Breast epithelium (tissue), 4 donors: ENCODE measurements at places on chromosomes 6 and 20. TPM values are rescaled to one million over a fixed set of nuclear protein-coding genes. Genes with fewer than 3 reads are reported as not detected.

DNA sequence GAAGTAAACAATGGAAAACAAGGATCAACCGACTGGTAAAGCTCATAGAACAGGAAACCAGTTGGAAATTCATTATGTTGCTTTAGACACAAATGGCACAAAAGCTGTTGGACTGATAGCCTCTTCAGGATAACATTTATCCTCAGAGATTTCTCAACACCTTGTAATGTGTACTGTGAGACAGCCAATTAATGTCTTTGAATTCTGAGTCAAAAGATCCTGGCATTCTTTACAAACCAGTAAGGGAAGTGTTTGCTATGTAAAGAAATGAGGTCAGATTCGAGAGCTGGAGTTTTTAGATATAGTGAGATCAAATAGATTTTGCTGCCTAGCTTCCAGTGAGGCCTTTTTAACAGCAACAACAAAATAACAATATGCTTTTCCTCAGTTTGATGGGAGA is 439.2 kb downstream of the C6orf118 start:
- no peak overlapping the region for H3K27ac ChIP-seq
- no peaks in the 10 kb centered on the region for H3K4me1 ChIP-seq
- no peaks in the 10 kb centered on the region for H3K27me3 ChIP-seq
- no peak overlapping the region for H3K4me3 ChIP-seq

Gene SLC52A3
- total RNA-seq = 0.16 TPM

Gene RSPH4A
- 1.3 TPM for total RNA-seq

GRCh38 chr20:58567437-58567836 is 52.2 kb upstream of the APCDD1L start:
- H3K4me3 ChIP-seq = no peak overlapping the region
- no peaks in the 10 kb centered on the region for H3K36me3 ChIP-seq
- no peaks in the 10 kb centered on the region for H3K27me3 ChIP-seq
- DNase-seq = no peak

DNA sequence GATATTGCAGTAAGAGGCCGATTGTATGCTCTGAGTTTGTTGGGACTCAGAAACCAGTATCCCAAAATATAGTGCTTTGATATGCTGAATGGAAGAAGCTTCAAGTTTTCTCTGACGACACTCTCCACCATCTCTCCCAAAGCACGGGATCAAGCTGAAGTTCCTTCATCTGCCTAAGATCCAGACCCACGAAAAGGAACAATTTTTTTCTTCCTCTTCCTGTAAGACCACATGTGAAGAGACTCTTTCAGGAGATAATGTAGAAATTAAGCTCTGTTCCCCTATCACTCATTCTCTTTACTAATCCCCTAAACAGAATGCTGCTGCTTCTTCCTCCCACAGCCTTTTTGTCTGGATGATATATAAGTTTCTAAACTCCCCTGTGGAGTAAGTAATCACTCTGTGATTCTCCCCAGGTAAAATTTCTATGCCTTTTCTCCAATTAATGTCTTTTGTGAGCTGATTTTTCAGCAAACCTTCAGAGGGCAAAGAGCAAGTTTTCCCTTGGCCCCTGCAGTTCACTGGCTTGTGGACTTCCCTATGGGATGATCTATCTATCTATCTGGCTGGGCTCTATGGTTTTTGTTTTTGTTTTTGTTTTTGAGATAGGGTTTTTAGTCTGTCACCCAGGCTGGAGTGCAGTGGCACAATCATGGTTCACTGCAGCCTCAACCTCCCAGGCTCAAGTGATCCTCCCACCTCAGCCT is 13.5 kb upstream of the PNRC1 start:
- no peaks in the 10 kb centered on the region for H3K27me3 ChIP-seq
- no peak for DNase-seq
- no peak overlapping the region for H3K4me3 ChIP-seq
- H3K4me1 ChIP-seq = no peaks in the 10 kb centered on the region

GRCh38 chr6:85363870-85364269 is 86.0 kb upstream of the NT5E start:
- H3K36me3 ChIP-seq = no peaks in the 10 kb centered on the region
- no peak overlapping the region for H3K27ac ChIP-seq
- H3K27me3 ChIP-seq = no peaks in the 10 kb centered on the region
- no peak overlapping the region for H3K4me3 ChIP-seq
